Iris pigment epithelial cell (primary cell): ENCODE measurements at places on chromosomes 4 and X.

- no peak for DNase-seq
These were observed 12.4 kb downstream of the DDIT4L start for GRCh38 chr4:100177855-100178254.

- DNase-seq: no peak
These were observed 37.2 kb downstream of the WDR44 start for GRCh38 chrX:118383120-118383519.

DNA sequence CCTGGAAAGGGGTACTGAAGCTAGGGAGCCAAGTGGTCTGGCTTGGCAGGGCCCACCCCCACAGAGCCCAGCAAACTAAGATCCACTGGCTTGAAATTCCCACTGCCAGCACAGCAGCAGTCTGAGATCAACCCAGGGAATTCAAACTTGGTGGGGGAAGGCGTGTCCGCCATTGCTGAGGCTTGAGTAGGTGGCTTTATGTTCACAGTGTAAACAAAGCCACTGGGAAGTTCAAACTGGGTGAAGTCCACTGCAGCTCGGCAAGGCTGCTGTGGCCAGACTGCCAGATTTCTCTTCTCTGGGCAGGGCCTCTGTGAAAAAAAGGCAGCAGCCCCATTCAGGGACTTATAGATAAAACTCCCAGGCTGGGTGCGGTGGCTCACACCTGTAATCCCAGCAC is 58.9 kb downstream of the TFDP3 start:
- DNase-seq: no peak

DNA sequence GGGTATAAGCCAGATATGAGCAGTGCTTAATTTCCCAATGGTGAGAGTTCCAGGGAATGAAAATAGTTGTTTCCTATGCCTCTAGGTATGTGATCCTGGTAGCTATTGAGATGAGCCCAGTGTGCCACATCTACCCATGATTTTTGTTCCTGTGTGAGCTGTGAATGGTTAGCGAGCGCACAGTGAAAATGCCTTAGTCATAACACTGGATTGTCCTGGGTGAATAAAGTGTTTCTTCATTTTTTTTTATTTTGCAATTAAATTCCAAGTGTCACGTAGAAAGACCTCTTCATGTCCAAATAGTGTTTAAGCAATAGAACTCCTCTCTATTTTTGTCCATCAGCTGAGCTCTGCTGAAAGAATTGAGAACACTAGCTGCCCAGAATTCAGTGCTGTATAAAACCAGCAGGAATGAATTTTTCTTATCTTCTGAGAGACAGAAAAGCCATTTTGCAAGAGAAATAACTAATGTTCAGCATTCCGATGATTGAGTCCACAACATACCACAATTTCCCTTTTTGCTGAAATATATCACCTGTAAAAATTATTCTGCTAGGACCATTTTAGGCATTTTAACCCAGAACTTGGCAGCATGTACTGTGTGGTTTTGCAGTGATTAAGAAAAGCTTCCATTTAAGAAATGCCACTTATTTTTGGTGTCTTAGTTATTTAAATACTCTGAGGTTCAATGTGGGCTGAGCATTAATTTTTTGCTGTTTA is 5.6 kb downstream of the MAOA start:
- DNase-seq: peak; percentile 55

DNA sequence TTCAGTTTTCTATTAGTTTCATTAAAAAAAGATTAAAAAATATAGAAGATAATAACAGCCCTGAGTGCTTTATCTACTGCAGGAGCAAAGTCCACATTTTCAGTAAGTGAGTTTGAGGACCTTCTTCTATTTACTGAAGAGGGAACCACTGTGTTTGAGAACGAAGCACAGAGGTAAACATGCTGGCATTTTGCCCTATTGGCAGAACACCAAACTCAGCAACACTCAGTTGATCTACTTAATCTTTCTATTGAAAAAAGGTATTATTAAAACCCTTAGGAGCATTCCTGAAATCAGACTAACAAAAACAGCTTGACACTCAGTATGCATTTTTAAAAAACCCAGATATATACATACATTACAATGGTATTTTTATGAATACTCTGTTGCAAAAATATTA is 1496.7 kb downstream of the TECRL start:
- no peak for DNase-seq

DNA sequence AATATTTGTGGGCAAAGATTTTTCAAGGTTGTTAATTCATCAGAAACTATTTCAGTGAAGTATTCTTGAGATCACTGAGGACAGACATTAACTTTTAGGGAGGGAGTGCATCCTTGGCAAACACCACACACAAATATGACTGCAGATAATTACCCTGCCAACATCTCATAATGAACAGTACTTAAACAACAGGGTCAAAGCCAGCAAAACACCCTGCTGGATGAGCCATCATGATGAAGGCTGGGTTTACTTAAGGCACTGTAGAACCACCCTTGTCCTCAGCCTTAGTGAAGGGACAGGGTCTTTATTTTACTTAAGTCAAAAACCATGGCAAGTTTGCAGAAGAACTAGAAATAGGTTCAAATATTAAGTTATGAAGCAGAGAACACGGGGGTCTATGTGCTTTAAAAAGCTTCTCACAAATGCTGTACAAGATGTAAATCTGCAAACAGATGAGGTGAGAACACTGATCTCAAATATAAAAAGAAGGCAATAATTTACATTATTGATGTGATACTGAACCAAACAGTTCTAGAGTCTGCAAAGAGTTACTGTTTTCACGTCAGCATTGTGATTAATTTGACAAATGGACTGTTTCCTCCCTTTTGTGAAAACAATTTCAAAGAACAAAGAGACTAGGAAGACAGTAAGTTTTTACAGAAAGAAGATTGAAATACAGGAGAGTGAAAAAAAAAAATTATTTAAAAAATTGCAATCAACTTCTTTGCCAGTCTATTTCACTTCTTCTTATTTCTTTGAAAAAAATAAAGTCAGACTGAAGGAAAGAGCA is 28.2 kb downstream of the TAPT1 start:
- no peak for DNase-seq

- DNase-seq: no peak
These were observed 145.9 kb downstream of the PPA2 start for GRCh38 chr4:105327956-105328355.

- DNase-seq: peak; percentile 26
These were observed 2.7 kb downstream of the ABCD1 start for GRCh38 chrX:153727123-153727931.

DNA sequence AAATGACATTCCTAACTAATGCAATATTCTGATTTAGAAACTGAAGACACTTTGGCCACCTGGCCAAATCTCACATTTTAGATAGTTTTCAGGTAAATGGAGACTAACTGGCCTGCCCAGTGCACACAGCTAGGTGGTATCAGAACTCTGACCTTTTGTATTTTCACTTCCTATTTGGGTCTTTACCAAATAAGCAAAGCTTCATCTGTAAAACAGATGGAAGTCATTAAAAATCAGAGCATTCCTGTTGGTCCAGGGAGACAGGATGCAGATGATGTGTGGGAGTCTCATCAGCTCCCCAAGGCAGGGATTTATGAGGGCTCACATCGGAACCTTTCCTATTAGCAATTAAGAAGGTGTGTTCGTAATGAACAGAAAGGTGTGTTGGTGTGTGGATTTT is 57.7 kb downstream of the ARHGAP10 start:
- DNase-seq: no peak

GRCh38 chr4:155468282-155468681 is 91.5 kb upstream of the MAP9 start:
- no peak for DNase-seq

- no peak for DNase-seq
These were observed 13.5 kb downstream of the MSANTD1 start for GRCh38 chr4:3262208-3263052.

DNA sequence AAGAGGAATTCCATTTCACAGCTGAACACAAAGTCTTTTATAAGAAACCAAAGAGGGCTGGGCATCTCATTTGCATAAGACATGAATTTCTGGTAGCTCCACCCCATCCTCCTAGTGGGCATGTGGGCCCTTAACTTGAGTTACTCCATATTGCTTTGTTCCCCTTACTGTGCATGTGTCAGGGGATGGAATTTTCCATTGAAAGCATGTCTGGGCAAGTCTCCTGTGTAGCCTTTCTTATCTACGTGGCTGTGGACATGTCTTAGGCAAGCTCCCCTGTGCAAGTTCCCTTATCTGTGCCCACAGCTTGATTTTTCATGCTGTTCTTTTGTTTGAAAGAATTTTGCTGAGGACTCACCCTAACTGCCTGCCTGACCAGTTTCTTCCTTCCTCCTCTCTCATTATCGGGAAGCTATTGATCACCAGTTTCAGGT is 123.5 kb upstream of the JADE1 start:
- peak; percentile 65 for DNase-seq

DNA sequence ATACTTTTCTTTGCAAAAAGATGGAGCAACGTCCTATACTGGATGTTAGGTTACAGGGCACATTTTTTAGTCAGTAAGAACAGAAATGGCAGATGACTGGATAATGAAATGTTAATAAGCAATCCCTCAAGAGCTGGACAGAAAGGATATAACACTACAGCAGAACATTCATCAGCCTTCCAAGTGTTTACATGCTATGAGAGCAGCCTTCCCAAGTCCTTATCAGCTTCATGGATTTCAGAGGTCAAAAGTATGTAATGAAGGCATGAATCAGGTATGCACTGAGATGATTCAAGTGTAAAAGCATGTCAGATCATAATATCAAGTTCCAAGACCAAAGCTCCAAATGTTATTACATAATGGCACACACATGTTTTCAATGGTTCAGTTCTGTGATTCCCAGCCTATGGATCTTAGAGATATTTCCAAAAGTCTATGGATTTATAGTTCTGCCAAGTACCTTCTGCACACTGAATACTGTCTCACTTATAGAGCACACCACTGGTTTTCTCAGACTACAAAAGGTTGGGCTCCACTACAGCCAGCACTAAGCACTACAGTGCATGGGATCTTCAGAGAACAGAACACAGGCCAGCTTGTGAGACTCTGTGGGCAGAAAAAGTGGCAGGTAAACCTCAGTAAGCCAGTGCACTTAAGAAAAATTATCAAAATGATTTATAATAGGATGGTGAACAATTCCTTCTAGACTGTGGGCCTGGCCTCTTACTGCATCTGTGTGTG is 49.2 kb downstream of the GPC4 start:
- peak; percentile 34 for DNase-seq

GRCh38 chrX:67604979-67605703 is 61.3 kb downstream of the AR start:
- DNase-seq: peak; percentile 89

GRCh38 chr4:118173956-118174725 is 139.9 kb downstream of the NDST3 start:
- DNase-seq: peak; percentile 96

DNA sequence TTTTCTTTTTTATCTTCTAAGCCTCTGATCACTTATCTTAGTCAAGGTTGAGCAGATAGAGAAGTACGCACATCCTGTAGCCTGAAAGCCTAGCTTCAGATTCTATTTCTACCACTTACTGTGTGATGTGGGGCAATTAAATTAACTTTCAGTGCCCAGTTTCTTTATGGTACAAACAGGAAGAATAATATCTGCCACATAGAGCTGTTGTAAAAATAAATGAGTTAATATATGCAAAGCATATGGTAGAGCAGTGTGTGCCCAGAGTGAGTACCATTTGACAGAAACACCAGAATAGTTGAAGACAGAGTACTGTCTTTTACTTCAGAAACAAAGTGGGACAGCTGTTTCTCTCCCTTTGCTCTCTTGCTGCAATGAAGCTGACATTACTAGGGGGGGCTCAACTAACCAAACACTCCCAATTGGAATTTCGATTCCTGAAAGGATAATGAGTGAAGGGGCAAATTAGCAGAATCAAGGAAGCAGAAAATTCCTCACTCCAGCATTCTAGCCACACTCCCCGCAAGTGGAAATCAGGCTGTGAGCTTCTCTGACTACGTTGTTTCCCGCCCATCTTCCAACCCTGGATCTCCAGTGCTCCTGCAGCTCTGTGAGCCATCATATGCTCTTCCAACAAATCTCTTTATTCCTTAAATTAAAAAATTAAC is 80.4 kb downstream of the MAPK10 start:
- no peak for DNase-seq

- DNase-seq: no peak
These were observed 54.6 kb upstream of the GUCY1A1 start for GRCh38 chr4:155612074-155612473.

DNA sequence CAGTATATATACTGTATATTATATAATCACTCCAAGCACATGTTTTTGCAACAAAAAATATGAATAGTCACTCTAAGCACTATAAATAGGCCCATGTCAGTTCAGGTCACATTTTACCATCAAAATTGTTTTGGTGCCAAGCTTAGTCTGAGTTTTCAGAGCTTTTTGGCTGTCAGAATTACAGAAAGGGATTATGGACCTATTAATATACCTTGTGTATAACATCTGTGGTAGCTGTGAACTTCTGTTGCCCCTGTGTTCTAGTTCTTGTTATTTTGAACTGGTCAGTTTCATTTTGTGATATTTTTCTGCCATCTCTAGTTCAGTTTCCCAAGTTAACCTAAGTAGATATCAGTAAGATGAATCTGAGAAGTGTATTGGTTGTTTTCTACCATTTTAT is 22.9 kb downstream of the EXOC1 start:
- DNase-seq: peak; percentile 16

- no peak for DNase-seq
These were observed 205.9 kb downstream of the SOWAHB start for GRCh38 chr4:76691807-76692582.

- DNase-seq: no peak
These were observed 57.1 kb upstream of the MID1 start for GRCh38 chrX:10677490-10677889.

DNA sequence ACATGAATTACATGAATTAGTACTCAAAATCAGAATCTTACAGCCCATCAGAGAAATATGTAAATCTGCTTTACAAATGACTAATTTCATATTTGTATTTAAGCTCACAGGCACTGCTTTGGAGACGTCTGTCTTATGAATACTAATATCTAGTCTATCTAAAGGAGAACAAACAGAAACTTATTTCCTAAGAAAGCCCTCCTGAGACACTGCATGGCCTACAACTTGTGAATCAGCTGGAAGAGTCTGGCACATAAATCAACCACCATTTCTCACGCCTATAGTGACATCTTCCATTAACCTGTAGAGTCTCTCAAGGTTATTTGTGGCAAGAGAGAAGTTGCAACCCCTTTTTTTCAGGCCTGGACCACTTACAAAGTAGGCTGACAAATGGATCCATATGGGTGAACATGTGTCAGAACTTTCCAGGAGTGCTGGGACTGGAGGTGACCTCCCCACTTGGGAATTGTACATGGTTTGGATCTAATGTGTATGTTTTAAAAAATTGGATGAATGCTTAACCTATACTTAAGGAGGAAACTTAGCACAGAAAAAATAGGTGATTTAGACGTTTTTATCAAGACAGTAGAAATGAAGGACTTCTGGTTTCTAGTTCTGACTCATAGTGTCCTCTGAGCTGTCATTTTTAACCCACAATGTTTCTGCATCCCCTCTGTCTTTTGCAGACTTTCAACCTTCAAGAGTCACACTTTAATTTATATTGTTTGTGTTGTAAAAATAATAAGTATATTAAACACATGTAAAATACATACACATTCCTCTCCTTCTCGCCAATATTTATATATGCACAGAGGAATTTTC is 83.2 kb upstream of the ARHGAP24 start:
- DNase-seq: no peak

GRCh38 chrX:37425370-37425769 is 76.2 kb downstream of the PRRG1 start:
- DNase-seq: peak; percentile 44
